Renal pelvis (tissue), 12 donors: ENCODE measurements at places on chromosomes 3 and 15. TPM values are rescaled to one million over a fixed set of nuclear protein-coding genes. Genes with fewer than 3 reads are reported as not detected.

DNA sequence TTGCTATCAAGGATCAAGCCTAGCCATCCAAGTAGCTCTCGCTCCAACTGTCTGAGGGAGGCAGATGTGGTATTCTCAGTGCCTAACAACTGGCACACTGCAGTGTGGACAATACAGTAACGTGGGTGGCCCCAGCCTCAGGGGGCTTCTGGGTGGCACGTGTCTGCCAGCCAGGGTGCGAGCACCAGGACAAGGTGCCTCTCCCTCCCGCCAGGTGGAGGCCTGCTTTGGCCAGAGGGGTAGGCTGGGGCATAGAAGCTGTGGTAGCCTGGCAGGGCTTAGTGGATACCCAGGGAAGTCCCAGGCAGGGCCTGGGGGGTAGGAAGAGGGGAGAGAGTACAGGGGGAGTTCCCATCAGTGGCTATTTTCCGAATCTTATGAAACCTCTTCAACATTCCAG lies 234.0 kb downstream of the PLCL2 start:
- DNase-seq: no peak

DNA sequence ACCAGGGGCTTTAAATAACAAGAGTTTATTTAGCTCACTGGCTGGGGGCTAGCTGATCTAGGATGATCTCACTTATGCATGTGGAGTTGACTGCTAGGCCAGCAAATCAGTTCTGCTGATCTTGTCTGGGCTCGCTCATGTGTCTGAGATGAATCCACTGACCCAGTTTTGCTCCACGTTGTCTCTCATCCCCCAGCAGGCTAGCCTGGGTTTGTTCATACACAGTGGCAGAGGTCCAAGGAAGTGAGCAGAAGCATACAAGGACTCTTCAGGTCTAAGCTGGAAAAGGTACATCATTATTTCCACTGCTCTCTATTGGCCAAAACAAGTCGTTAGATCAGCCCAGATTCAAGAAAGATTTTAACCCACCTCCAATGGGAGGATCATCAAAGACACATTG lies 238.0 kb downstream of the PLCL2 start:
- DNase-seq: no peak

- no peak for DNase-seq
Observed at GRCh38 chr3:109743981-109744380, 406.6 kb upstream of the DPPA4 start.

- no peak for DNase-seq
Observed at GRCh38 chr3:55330756-55331155, 156.3 kb downstream of the WNT5A start.

DNA sequence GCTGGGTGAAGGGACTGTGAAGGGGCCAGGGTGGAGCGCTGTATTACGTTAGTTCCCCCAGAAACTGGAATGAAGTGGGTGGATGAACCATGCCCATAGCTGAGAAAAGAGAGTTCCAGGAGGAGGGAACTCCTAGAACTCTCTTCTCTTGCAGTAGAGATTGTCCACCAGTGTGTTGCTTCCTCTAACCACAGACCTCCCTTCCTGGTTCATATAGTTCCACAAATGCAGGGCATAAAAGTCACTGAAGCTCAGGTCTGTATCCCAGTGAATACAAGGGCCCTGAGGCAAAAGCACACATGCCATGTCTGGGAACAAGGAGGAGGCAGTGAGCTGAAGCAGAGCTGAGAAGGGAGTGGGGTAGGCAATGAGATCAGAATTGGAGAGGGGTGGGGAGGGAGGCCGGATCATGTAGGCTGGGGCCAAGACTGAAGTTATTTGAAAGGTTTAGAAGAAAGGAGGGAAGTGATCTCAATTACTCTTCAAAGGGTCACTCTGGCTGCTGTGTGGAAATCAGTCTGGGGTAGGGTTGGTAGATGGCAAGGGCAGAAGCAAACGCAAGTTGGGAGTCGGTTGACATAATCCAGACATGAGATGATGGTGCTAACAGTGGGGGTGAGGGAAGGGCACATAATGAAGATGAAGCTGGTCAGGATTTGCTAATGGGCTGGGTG lies 6.5 kb downstream of the A4GNT start:
- peak; percentile 36 for DNase-seq

DNA sequence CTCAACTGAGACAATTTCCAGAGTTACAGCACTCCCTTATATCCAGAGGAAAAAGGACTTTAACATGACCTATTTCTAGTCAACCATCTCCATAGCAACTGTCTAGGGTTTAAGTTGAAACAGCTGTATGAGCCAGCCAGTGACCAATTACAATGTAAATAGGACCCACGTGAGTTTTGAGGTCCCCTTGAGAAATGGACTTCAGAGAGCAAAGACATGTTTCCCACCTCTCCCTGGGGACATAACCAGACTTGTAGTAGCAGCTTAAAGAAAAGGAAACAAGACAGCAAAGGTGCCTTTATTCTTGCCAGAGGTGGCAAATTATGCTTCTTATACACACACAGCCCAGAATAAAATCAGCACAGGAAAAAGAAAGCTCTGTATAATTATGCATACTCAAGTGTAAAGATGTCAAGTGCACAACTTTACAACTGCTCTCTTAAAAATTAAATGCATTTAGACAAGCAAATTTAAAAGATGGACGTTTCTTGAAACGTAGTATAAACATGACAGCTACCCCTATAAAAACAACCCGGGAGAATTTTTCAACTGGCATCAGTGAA lies 40.2 kb downstream of the SUMF1 start:
- DNase-seq: peak; percentile 88

DNA sequence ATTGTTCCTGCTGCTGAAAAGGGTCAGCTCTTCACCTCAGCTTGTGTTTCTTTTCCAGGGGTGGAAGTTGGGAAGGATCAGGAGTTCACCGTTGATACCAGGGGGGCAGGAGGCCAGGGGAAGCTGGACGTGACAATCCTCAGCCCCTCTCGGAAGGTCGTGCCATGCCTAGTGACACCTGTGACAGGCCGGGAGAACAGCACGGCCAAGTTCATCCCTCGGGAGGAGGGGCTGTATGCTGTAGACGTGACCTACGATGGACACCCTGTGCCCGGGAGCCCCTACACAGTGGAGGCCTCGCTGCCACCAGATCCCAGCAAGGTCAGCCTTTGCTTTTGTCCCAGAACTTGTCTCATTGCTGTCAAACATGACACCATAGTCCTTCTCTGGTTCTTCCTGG lies 89.6 kb downstream of the DNASE1L3 start:
- DNase-seq: no peak

DNA sequence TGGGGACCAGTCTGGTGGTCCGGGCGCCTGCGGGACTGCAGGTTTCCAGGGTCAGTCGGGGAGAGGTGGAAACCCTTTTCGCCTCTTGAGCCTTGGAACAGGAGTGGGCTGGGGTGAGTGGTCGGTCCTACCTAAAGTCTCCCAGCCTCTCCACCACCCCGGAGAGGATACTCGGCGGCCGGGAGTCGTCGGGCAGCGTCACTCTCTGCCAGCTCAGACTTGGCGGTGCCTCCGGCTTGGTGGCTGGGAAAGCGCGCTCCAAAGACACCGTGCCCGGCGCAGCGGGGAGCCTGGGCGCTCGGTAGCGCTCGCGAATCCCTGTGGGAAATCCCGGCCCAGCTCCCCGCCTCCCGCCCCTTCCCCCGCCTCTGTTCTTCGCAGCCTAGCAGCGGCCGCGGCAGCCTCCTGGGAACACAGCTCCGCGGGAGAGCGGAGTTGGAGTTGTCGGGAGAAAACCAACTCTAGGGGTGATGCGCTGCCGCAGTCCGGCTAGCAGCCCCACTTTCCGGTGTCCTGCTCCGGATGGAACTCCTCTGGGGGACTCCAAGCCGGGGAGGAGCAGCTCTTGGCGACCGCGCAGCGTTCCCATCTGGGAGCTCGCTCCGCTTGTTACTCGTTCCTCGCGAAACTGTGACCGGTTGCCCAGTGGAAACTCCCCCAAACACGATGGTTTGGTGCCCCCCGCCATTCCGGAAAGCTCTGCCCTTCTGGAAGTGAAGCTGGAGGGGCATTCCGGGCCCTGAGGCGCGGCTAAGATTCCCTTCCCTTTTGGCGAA lies 1.4 kb downstream of the EPHB1 start:
- peak; percentile 21 for DNase-seq

DNA sequence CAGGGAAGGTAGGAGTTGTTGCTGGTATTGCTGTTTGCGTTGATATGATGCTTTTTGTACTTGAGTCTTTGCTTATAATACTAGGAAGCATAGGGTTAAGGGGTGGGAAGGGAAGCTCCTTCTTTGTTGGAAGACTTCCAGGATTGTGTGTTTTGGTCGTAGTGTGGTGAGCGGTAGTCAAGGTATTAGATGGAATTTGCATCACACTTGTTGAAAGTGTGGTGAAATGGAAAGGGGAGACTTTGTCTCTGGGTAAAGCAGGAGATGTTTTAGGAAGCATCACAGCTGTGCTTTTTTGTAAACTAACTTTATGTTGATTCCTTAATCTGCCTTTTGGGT lies 14.9 kb downstream of the IGSF10 start:
- no peak for DNase-seq

GRCh38 chr3:149879872-149880271 lies 66.9 kb downstream of the RNF13 start:
- DNase-seq: peak; percentile 70

Gene ST3GAL6
- 81.7 TPM for polyA plus RNA-seq

DNA sequence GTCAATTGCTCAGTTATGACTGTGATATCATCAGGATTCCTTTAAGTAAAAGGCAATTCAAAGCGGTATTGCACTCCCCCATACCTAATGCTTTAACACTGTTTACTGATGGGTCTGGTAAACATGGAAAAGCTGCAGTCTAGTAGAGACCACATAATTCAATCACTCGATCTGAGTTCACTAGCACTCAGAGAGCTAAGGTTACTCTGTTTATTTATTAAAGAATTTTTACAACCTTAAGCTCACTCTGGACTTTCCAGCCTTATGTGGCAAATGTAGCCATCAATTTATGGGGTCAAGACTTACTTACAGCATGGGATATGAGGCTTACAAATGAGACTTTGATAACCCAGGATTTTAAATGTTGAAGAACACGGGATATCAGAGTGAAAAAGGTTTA lies 18.4 kb upstream of the CCR2 start:
- no peak for DNase-seq

Gene GABRG3
- polyA plus RNA-seq: 1.4 TPM

GRCh38 chr3:56724676-56725075 lies 41.6 kb upstream of the TASOR start:
- peak; percentile 64 for DNase-seq

- no peak for DNase-seq
Observed at GRCh38 chr3:64008487-64009351, 14.6 kb downstream of the PSMD6 start.

Gene SMCO1
- not detected for polyA plus RNA-seq

GRCh38 chr15:62497356-62497755 lies 332.3 kb upstream of the C2CD4B start:
- no peak for DNase-seq

Gene IFT80
- polyA plus RNA-seq: 46.3 TPM

Gene KIF15
- 21.6 TPM for polyA plus RNA-seq

Gene TIPIN
- polyA plus RNA-seq: 20.7 TPM

DNA sequence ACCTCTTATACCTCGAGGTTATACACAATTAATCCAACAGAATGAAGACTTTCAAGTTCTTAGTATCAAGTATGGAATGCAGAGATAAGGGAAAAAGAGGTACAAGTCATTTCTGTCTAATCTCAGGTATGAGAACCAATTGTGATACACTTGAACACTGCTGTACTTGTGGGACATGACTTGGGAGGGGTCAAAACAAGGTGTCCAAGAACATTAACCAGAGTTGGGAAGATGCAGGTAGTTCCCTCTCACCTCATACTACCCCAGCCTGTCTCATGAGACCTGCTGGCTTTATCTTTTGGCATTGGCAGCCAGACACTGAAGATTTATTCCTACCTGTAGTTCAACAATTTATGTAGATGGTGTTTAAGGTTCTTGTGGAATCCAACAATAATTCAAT lies 209.7 kb downstream of the NR1D2 start:
- no peak for DNase-seq

- DNase-seq: no peak
Observed at GRCh38 chr3:16477056-16477455, 36.4 kb downstream of the RFTN1 start.

Gene HCN4
- polyA plus RNA-seq: 1.3 TPM

DNA sequence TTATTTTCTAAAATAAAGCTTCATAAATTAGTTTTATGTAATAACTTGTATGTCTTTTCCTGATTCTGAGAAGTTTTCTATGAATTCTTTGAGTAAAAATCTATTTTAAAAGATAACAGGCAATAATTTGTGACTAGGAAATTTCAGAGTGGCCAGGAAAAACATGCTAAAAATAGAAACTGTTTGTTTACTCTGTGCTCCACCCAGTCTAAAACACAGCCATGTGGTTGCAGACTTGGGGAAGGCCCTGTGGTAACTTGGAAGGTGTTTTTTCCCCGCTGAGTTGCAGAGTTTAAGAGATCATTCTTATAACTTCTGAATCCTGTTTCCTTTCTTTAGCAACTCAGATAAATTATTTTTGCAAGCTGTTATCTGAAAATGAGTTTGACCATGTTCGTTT lies 21.9 kb downstream of the PLCL2 start:
- DNase-seq: no peak

DNA sequence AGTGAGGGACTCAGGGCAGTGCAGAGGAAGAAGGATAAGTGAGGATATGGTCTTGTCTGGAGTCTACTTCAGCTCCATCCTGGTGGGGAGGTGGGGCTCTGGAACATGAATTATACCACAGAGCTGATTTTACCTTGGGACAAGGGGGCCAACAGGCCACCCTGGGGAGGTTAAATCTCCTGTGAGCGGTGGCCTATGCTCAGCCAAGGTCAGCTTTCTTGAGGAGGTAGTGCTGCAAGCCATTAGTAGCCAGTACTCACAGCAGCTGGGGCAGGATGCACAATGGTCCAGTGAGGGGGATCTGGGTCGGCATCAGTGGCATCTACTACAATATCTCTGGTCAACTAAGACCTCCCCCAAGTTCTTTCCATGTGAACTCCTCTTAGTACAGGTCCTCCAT lies 49.7 kb downstream of the XYLB start:
- DNase-seq: no peak

Gene CTXND1
- polyA plus RNA-seq: 12.2 TPM

Gene RBP2
- 1.2 TPM for polyA plus RNA-seq

DNA sequence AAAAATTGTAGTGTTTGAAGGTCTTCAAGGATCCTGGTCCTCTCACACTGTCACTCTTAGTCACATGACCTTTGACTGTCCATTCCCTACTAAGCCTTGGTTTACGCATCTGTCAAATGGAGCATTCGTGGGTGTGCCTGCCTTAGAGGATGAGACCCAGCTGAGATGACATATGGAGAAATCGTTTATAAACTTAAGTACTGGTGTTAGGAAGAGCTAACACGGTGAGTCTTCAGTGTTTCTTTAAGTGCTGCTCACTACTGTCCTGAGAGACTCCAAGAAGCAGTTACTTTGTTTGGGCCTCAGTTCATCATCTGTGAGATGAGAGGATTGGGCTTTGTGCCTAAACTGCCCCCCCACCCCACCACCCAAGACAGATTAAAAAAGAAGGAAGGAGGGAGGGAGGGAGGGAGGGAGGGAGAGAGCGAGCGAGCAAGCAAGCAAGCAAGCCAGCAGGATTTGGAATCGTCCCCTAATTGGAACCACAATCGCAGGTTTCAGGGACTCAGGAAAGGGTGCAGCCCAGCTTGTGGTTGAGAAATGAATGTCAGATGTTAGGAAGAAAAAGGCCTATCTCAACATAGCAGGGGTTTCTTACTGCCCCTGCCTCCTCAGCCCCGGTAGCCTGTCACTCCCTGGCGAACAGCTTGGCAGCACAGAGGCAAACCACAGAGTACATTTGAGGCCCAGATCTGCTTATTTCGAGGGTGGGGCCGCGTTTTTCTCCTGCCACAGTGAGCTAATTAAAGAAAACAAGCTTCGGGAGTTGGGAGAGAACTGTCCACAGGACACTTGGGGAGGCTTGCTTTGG lies 32.7 kb downstream of the SMAD3 start:
- no peak for DNase-seq
